GM12865 (cell line): ENCODE measurements at places on chromosomes 5 and 9.

DNA sequence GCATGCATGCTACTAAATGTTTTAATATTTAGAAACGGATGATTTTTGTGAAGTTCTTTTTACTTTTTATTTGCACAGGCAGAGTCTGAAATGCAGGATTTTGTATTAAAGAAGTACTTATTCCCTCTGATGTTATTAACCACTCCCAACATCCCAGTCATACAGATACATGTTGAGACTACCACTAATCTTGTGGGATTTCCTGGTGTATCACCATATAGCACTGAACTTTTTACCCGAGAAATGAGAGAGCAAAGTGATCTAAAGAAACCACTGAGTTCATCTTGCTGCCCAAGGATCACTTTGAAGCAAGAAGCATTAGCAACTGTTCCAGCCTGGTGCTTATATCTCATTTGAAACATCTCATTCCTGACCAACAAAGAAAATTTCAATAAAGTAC, 443.8 kb downstream of the BNC2 start:
- peak; percentile 24 for DNase-seq

GRCh38 chr9:112771359-112772214, 21.0 kb downstream of the SNX30 start:
- DNase-seq: peak; percentile 53

DNA sequence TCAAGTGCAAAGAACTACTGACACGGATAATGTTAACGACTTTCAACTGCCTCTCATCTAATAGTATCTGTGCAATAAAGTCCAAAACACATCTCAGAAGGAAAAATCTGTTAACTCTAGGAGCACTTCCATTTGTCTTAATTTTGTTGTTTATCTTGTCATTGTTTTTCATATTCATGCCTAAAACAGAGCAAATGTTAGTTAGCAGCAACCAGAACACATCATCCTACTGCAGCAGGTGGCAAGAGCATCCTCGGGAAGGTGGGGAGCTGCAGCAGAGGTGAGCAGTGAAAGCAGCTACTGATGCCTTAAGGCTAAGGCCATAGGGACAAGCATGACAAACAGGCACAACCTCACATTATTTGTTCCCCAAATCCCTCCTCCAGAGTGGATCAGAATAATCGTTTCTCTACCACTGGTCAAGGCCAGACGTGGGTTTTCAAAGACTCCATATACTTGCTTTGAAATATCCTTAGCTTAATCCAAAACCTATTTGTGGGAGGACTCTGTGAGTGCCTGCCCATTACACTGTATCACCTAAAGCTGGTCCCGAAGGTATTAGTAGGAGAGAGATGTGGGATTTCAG, 1.0 kb downstream of the HMGCS1 start:
- no peak for DNase-seq

GRCh38 chr9:114965564-114965963, 35.2 kb upstream of the TNFSF8 start:
- no peak for DNase-seq

- DNase-seq: no peak
These were observed 37.2 kb downstream of the NUDT12 start for GRCh38 chr5:103525361-103525760.

- no peak for DNase-seq
These were observed 59.1 kb downstream of the GOLM1 start for GRCh38 chr9:86039991-86040860.
